ENCODE measurements at places on chromosomes 16 and 17.
A peak's percentile ranks its signal among the peaks of the same experiment; 100 is the strongest.

DNA sequence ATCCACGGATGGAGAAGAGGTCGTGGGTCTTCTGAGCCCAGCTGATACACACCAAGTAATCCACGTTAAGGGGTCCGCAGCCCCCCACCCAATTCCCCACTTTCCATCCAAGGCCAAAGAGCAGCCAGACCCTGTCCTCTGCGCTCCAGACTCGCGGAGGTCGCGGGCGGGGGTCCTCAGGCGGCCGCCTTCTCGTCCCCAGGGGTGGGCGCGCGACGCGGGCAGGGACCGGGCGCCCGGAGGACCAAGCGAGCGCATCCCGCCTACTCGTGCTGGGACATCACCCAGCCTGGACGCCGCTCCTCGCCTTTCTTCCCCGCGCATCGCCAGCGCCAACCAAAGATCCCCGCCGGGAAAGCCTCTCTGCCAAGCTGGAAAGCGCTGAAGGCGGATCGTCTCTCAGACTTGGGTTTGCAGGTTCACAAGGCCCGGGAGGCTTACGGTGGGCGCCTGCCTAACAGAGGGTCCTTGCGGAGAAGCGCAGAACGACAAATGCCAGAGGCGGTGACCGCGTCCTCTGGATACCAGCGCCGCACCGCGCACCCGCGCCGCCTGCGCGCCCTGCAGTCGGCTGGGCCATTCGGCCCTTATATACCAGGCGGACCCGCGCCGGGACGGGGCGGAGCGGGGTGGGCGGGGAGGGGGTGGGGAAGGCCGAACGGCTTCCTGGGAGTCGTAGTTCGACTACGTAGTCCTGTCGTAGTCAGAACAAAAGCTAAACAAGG is 471.6 kb downstream of the SOX9 start:
- peak; percentile 86 for DNase-seq

- DNase-seq, result no peak
Measured at GRCh38 chr16:31286421-31287032, 26.8 kb downstream of the ITGAM start.

DNA sequence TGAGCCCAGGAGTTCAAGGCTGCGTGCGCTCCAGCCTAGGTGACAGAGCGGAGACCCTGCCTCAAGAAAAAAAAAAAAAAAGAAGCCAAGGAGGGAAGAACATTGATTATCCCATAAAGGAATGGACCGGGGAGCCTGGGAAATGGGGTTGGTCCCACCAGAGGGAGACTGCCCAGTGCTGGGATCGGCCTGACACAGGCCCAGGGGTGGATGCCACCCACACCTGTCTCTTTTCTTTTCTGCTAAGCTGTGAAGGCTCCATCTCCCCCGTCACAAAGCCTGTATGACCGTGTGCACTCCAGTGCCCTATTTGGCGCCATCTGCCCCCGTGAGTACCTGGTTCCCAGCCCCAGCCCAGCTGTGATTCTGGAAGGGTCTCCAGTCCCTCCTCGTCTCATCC is 15.7 kb downstream of the UBALD1 start:
- no peak for DNase-seq

DNA sequence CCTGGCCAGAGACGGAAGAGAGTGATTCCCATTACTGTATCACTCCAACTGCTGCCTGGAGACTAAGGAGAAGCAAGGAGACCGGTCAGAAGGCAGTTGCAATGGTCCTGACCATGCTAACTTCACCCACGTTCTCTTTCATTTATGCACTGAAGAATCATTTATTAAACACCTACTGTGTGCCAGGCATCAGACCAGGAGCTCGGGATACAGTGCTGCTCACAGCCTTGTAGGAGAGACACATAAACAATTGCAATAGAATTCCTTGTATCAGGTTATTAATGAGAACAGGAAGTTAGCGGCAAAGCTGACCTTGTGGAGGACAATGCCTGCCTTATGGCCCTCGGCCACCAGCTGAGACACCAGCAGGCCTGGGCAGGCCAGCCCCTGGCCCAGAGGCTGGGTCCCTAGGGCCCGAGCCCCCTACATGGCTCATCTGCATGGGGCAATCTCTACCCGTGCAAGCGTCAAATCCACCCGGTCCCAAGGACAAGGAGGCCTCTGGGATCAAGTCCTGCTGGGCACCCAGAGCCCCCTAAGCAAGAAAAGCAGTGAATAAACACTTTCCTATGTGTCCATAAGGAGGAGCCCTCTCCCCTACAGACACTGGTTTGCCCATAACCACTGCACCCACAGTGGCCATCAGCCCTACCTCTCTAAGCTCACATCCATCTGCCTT is 8.6 kb upstream of the ENPP7 start:
- peak; percentile 66 for DNase-seq

GRCh38 chr17:78655251-78655940 is 78.2 kb upstream of the DNAH17 start:
- no peak for DNase-seq

GRCh38 chr17:45048795-45049563 is 2.5 kb downstream of the DCAKD start:
- DNase-seq, result no peak

DNA sequence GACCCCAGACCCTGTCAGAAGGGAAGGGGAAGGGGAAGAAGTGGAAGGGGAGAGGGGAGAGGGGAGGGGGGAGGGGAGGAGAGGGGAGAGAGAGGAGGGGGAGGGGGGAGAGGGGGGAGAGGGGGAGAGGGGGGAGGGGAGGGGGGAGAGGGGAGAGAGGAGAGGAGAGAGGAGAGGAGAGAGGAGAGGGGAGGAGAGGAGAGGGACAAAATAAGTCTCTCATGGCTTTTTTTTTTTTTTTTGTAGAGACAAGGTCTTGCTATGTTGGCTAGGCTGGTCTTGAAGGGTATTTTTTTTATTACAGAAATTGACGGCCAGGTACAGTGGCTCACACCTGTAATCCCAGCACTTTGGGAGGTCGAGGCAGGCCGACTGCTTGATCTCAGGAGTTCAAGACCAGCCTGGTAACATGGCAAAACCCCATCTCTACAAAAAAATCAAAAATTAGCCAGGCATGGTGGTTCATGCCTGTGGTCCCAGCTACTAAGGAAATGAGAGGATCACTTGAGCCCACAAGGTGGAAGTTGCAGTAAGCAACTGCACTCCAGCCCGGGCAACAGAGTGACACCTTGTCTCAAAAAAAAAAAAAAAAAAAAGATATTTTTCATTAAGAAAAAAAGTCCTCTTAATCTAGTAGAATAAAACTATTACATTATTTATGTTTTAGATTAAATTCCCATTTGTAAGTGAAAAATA is 19.2 kb downstream of the AMFR start:
- DNase-seq, result no peak

DNA sequence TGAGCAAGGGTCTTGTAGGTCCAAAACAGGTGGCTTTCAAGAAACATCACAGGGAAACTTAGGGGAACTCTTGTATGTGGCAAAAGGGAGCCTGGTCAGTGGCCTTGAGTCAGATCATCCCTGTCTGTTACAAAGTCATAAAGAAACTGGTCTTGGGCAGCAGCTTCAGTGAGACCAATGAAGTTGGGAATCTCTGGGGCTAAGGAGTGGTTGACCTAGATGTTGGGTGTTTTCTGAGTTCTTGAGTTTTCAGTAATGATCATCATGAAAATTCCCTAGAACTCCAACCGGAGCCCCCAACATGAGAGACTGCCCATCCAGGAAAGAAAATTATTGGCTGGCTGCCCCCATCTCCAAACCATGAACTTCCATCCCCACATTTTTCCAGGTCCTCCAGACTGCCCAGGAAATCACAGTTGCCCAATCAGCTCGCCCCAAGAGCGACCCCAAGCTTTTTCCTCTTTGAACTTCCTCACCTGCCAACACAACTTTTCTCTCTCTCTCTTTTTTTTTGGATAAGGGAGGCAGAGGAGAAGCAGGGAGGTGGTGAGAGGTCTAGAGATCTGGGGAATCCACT is 3.9 kb downstream of the CCR7 start:
- no peak for DNase-seq

GRCh38 chr17:83203073-83203471 is 123.7 kb downstream of the METRNL start:
- DNase-seq, result no peak

DNA sequence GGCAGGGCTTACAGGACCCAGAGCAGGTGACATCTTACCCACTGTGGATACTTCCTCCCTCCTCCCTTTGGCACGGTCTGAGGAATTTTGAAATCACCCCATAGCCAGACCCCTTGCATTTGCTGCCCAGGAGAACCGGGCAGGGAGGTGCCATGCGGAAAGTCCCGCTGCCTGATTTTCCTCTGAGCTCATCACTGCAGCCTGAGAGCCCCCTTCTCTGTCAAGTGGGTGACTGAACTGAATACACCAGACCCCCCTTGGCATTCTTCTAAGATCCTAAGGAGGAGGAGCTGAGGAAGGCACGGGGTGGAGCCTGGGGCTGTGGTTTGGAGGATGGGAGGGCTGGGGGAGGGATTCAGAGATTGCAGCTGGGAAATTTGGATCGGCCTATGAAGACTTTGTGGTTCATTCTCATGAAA is 173.4 kb downstream of the RAB11FIP4 start:
- DNase-seq, result no peak

- DNase-seq, result no peak
Measured at GRCh38 chr16:82037666-82038065, 2.6 kb downstream of the HSD17B2 start.

- no peak for DNase-seq
Measured at GRCh38 chr17:1673041-1673785, 11.5 kb downstream of the PRPF8 start.

- no peak for DNase-seq
Measured at GRCh38 chr16:53220585-53220984, 165.8 kb downstream of the CHD9 start.

- no peak for DNase-seq
Measured at GRCh38 chr16:72961863-72962262, 86.1 kb downstream of the ZFHX3 start.

DNA sequence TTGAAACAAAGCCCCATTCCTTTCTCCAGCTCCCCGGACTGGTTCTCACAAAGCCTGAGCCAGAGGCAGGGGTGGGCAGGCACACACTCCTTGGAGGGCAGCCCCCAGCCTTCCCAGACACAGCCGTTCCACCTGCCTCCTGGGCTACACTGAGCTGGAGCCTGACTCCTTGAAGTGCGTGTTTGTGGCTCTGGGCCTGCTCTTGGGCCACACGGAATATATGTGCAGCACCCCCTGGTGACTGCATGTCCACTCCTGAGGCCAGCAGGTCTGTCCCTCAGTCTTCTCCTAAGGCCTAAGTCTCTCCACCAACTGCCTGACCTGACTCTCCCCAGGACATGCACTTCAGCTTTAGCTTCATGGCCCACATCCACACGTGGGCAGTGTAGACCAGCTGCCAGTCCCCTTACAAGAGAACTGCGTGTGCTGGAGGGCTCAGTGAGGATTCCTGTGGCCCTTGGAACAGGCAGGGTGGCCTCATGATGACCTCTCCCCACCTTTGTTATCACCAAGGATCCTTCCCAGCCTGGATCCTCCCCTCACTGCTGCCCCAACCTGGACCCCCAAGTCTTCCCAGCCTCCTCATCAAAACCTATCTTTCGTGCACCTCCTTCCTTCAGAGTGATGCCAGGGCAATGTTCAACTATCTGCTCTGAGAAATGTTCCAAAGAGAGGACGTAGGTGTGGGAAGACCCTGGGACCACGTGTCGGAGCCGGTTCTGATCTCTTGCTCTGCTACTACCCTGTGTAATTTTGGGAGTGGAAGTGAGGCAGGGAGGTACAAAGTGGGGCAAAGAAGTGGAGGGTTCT is 12.4 kb upstream of the SLC6A2 start:
- DNase-seq, result no peak

DNA sequence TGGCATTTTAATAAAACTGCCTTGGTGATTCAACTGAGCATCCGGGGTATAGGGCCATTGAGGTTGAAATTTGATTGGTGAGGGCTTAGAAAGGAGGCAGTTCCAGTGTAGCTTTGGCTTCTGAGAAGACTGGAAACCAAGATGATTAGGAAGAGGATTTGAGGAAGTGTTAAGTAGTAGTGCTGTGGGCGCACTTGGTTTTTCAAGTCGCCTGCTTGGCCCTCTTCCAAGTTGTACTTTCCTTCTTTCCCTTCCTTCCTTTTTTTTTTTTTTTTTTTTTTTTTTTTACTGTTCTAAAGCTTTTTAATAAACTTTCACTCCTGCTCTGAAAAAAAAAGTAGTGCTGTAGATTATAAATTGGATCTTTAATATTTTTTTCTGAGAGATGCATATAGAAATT is 320.5 kb downstream of the UTP18 start:
- no peak for DNase-seq

- no peak for DNase-seq
Measured at GRCh38 chr17:38705523-38705802, 390 bp downstream of the MLLT6 start.

GRCh38 chr16:62190426-62190825 is 154.2 kb upstream of the CDH8 start:
- DNase-seq, result no peak

DNA sequence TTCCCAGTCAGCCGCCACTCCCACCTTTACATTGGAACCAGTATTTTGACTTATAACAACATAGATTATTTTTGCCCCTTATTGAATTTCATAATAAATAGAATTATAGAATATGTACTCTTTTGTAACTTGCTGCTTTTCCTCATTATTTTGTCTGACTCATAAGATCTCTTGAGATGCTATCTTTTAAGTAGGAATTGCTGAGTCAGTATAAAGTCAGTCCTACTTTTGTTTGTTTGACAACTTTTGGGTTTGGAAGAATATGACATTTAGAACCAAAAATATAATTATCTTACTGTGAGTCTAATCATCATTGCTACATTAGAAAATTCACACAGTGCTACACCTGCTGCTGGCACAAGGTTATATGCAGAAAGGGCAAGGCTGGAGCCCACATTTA is 69.7 kb downstream of the STXBP4 start:
- no peak for DNase-seq

- DNase-seq, result no peak
Measured at GRCh38 chr17:40937384-40937819, at the start of gene KRT23. Gene KRT23 (minus strand): TSS chr17:40937646. CDS start chr17:40936603, 1,043 bp downstream.

DNA sequence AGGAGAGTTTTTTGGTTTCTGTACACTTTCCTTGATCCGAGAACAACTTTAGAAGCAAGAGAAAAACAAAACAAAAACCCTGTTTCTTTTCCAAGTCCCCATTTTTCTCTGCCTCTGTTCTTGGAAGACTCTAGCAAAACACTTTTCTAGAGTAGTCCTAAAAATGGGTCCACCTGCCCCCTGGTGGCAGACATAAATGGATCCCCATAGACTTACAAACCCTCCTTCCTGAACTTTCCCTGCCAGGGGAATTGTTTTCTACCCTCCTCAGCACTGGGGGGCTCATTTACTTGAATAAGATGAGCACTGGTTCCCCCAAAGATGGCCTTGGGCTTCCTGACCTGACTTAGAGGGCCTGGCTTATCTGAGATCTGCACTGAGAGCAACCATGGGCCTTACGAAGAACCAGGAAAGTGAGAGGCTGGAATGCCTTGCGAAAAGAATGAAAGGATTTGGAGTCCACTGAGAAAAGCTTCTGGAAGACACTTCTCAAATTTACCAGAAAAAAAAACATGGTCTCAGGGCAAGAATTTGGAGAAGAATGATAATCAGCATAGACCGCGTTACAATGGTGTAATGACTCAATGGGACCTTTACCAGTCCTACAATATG is 48.0 kb upstream of the CDYL2 start:
- peak; percentile 36 for DNase-seq

All from HuH-7.5 (cell line).